ENCODE measurements at places on chromosomes 7 and 10.

GRCh38 chr7:142817506-142817905, 37.4 kb upstream of the EPHB6 start:
- no peak for DNase-seq

DNA sequence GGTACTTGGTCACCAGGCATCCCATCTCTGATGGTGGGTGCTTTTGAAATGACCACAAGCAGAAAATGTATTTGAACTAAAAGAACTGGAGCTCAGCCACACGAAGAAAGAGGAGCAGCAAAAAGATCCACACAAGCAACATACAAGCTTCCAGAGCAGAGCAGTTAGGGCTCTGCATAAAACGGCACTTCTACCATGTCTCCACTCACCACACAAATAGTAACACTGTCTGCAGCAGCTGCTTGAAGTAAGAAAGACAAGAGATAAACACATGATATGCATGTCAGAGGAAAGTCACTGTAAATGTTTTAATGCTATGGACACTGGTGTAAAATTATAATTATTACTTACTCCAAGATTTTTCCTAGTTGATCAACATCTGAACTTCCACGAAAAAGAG, 32.5 kb upstream of the FAM133B start:
- DNase-seq = no peak

GRCh38 chr7:114273218-114273617, 141.4 kb upstream of the FOXP2 start:
- no peak for DNase-seq

GRCh38 chr10:121680879-121681655, 82.8 kb upstream of the FGFR2 start:
- DNase-seq = no peak

- peak; percentile 73 for DNase-seq
Measured at GRCh38 chr10:99435986-99436638, 5.7 kb upstream of the GOT1 start.

DNA sequence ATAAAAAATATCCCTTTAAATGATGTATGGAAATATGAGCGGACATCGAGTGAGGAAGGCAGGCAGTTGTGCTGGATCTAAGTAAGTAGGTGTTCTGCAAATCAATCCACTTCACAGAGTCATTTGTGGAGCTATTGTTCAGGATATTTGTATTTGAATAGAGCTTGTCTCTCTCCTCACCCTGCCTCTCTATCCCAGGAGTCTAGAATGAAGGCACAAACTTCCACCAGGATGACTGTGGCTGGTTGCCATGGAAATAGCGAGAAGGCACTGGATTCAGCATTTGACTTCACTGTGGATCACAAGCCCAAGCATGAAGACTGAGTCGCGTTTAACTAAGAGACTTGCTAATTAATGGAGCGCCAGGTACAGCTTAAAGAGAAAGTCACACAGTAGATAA, 53.2 kb downstream of the NPY start:
- no peak for DNase-seq

DNA sequence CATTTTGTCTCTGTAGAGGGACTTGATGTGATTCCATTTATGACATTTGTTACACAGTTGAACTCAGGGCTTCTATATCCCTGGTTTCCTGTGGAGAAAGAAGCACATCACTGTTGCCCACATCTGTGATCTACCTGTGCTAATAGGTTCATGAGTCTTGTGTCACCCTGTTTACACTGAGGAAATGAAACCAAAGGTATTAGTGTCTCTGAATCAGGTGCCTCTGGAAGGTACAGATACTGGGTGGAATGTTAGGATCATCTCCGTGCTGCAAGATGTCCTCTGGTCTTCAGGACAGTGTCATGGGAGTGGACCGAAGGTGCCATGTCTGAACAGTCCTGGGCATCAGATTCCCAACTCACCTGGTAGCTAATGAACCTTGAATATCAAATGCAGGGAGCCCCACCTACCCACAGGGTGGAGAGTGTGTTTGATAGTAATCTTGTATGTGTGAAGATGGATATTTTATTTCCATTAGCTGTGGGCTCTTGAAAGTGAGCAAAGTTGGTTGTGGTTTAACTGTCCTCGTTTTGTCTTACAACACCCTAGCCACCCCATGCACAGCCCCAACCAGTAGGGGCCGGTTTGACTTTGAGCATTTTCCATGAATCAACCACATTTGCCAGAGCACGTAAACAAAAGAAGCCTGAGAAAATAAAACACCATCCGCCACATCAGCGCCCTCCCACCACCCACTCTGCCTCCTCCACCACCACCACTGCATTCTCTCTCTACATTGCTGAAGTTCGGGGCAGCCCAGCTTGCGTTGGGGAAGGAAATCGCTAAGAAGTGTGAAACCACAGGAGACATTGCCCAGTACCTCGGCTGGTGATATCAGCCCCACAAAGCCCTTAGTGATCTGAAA, 40.7 kb downstream of the TARP start:
- DNase-seq = no peak

GRCh38 chr7:69708857-69709256, 110.6 kb downstream of the AUTS2 start:
- no peak for DNase-seq

GRCh38 chr10:88922041-88922440, 30.5 kb downstream of the ACTA2 start:
- DNase-seq = no peak

GRCh38 chr10:86148117-86148516, 218.5 kb downstream of the GRID1 start:
- DNase-seq = no peak

- peak; percentile 17 for DNase-seq
Measured at GRCh38 chr7:17617857-17618651, 319.6 kb downstream of the AHR start.

GRCh38 chr7:83649701-83650100, 762 bp upstream of the SEMA3E start:
- peak; percentile 12 for DNase-seq

GRCh38 chr10:101961591-101962498, 94.1 kb downstream of the ARMH3 start:
- DNase-seq = no peak

DNA sequence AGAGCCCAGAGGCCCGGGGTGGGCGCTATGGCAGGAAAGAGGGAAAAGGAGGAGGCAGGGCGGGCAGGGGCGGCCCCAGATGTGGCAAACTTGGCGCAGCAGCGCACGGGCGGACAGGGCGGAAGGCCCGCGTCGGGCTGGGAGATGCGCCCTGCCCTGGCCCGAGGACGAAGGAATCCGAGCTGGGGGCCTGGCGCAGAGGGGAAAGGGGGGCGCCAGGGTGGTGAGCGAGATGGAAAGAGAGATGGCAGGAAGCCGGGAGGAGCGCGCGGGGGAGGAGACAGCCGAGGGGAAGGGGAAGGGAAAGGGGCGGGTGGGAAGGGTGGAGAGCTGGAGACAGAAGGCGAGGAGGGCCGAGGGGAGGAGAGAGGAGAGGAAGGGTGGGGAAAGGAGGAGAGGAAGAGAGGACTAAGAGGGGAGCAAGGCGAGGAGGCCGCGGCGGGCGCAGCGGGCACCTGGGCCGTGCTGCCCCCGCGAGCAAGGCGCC, at the start of gene MARVELD1:
TSS of gene MARVELD1 (plus strand) at position 392 of the 487 bp plus-strand sequence. CDS start 147 bp downstream, outside the sequence.
- DNase-seq = peak; percentile 43

DNA sequence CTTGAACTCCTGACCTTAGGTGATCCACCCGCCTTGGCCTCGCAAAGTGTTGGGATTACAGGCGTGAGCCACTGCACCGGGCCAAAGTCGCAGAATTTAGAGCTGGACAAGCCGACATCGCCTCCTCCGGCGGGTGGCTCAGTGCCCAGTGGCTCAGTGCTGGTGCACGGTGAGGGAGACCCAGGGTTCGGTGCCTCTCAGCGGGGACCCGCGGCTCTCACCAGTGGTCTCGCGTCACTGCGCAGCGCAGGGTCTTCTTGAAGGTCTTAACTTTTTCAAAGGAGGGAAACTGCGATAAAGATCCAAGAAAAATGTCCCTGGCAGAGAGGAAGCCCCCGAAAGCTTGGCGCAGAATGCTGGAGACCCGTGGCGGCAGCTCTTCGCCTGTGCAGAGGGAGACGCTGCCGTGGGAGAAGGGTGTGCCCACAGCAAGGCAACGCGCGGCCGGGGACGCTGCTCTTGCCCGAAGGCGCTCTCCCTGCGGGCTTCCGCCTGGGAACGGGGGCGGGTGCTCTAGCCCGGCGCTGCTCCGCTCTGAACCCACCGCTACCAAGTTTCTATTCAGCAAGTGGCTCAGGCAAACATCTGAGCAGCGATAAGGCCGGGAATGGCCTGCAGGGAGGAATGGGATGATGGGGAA, 324.3 kb downstream of the DNAJB6 start:
- DNase-seq = no peak

DNA sequence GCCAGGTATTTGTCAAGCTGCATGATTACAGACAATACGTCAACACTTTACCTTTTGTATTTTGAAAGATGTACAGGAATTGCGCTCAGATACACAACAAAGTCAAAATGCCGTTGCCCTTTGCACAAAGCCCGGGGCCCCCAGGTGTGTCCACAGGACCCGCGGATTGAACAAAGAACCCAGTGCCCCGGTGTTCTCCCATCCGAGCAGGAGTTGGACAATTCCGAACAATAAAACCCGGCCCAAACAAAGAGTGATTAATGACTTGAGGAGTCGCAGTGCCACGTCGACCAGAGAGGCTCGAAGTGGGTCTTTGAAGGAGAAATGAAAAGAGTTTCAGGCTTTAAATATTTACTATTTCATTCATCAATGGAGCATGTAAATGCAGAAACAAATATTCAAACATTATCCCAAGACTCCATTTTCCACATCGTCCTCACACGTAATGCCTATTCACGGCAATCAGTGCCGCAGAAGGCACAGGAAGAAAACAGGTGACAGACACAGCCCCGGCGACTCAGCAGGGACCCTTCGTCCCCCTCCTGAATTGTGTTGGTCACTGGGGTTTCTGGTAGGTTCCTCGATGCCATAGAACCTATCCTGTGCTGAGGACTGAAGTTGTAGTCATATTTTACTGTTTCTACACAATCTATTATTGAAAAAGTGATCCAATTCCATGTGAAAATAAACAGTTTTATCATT, 70.9 kb upstream of the MGMT start:
- no peak for DNase-seq

- no peak for DNase-seq
Measured at GRCh38 chr7:114109304-114109703, 190.5 kb upstream of the PPP1R3A start.

DNA sequence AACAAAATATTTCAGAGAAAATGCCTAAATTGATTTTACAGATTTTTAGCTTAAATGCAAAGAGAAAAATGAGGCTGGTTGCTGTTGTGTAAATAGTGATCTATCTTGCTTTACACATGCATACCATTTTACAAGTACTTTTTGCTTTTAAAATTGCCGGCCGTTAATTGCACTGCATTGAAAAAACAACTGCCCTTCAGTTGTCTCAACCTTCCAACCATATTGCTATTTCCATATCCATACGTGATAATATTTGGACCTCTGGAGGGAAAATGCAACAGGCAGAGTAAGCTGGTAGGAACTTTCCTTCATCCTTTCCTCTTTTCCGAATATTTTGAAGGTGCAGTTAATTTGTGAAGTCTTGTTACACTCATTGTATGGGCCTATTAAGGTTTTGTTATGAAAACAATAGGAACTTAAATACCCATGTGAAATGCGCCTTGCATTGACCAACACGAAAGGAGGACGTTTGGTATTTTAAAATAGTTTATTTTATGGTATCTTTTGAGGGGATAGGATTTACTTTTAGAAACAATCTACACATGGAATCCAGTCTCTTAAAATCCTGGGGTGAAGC, 11.3 kb downstream of the BMI1 start:
- no peak for DNase-seq

DNA sequence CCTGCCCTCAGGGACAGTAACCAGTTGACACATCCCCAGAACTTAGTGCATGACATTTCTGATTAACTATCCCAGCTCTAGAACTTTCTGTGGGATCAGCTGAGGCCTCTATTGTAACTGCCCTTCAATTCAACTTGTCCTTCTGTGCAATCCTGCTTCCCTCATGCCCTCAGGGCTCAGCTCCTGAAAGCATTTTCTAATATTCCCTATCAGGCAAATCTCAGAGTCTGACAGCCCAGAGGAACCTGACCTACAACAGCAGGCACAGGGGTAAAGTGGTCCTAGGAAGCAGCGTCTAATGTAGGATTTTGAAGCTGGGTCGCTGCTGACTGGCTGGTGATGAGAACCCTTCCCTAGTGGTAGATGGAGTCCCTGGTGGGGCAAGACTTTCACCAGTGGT, 13.6 kb upstream of the STN1 start:
- no peak for DNase-seq

All from HT-29 (cell line).